Smooth muscle cell of trachea (primary cell): ENCODE measurements at places on chromosomes 4 and X. TPM values are rescaled to one million over a fixed set of nuclear protein-coding genes. Genes with fewer than 3 reads are reported as not detected.

The SHROOM2 gene
- total RNA-seq: under 0.01 and 0.17 TPM in 2 replicates

The KIAA1210 gene
- not detected in 2 replicates for total RNA-seq

The PNMA5 gene
- total RNA-seq: not detected in 2 replicates

The PDZD4 gene
- 0.15 and 0.33 TPM in 2 replicates for total RNA-seq

The DACH2 gene
- total RNA-seq: not detected in 2 replicates

The ETDB gene
- total RNA-seq: not detected in 2 replicates
